Omental fat pad (tissue), 4 donors: ENCODE measurements at places on chromosomes 3 and 15.

GRCh38 chr15:69718916-69719315 lies 266.3 kb downstream of the RPLP1 start:
- no peak for DNase-seq

- DNase-seq = no peak
Observed at GRCh38 chr3:157274644-157275137, 114.7 kb upstream of the CCNL1 start.

GRCh38 chr15:42408178-42408577 lies 48.9 kb downstream of the CAPN3 start:
- no peak for DNase-seq

DNA sequence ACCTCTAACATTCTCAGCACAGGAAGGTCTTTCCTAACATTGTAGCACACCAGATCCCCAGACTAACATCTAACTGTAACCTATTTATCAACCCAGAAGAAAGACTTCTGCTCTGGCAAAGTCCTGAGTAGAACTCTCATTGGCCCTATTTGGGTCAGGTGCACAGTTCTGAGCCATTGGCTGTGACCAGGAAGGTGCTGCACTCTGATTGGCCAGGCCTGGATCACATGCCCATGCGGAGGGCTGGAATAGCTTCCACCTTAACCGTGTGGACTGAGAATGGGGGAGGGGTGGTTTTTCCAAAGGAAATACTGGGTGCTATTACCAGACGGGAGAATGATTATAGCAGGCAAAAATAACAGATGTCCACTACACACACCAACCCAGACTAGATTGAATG lies 11.5 kb downstream of the FEZF2 start:
- no peak for DNase-seq

- no peak for DNase-seq
Observed at GRCh38 chr3:12875857-12876836, 34.8 kb upstream of the RPL32 start.

DNA sequence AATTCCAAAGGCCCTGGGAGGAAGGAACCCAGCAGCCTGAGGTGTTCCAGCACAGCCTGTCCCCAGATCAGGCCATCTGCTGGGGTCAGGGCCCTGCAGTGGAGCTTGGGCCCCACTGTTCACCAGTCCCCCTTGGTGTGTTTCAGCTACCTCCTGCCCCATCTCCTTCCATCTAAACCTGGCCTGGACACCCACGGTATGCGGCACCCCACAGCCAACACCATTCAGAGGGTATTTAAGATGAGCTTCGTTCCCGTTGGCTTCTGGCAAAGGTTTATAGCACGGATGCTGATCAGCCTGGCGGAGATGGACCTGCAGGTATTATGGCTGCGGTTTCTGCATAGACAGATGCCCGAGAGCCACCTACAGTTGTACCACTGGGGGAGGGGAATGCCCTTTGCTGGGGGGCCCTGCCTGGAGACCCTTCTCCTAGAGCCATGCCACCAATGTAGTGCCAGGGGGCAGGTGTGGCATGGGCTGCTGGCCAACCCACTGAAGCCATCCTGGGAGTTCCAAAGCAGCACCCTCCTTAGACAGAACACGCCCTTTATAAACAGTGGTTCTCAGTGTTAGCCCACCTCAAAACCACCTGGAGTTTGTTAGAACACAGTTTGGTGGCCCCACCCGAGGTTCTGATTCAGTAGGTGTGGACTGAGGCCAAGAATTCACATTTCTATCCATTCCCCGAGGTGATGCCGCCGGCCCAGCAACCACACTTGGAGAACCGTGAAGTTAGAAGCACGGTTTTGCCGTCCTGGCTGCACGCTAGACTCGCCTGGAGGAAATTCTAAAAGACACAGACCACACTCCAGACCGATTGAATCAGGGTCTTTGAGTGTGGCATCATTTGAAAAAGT lies 126.9 kb downstream of the LRRK1 start:
- DNase-seq = peak; percentile 18

DNA sequence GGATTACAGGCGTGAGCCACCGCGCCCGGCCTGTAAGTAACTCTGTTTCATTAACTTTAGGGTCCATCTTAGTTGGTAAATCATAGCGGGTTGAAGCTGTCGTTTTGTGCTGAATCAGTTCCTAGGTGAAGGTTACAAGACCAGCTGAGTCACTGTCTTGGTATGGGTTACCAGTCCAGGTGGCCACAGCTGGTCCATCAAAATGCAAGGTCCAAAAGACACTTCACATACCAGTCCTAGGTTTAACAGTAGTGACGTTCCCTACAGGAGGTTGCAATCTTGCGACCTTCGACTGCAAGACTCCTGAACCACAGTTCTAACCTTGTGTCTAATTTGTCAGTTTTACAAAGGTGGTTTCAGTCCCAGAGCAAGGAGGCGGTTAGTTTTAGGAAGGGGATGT lies 160.1 kb upstream of the ATP10A start:
- no peak for DNase-seq

GRCh38 chr15:61537337-61537736 lies 308.2 kb upstream of the RORA start:
- no peak for DNase-seq

GRCh38 chr15:100207053-100207452 lies 134.7 kb downstream of the ADAMTS17 start:
- no peak for DNase-seq

DNA sequence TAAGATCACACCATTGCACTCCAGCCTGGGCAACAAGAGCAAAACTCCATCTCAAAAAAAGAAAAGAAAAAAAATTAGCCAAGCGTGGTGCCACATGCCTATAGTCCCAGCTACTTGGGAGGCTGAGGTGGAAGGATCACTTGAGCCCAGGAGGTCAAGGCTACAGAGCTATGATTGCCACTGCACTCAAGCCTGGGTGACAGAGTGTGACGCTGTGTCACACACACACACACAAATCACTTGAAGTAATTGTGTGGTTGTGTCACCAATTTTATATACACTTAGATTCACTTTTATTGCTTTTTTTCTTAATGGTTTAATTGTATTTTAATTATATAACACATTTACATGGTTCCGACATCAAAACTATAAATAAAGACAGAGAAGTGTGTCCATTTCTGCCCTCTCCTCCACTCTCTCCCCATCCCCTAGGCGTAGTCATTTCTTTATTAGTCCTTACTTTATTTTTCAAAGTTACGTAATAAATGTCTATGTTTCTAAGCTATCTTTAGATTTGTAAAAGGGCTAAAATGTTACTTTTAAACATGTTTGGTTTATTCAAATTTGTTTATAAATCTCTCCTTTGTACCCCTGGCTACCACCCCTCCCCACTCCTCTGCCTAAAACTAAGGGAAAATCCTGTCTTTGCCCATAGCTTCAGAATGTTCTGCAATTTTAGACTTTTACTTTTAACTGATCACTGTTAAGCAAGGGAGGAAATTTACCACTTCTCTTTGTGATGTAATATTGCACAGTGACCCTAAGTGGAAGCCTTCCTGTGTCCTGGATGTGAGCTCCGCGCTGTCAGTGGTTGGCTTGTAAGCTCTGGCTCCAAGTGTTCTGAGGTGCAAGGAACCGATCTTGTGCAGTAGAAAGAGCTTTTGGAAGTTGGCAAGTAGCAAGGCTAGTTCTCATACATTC lies 10.8 kb upstream of the VILL start:
- DNase-seq = no peak

DNA sequence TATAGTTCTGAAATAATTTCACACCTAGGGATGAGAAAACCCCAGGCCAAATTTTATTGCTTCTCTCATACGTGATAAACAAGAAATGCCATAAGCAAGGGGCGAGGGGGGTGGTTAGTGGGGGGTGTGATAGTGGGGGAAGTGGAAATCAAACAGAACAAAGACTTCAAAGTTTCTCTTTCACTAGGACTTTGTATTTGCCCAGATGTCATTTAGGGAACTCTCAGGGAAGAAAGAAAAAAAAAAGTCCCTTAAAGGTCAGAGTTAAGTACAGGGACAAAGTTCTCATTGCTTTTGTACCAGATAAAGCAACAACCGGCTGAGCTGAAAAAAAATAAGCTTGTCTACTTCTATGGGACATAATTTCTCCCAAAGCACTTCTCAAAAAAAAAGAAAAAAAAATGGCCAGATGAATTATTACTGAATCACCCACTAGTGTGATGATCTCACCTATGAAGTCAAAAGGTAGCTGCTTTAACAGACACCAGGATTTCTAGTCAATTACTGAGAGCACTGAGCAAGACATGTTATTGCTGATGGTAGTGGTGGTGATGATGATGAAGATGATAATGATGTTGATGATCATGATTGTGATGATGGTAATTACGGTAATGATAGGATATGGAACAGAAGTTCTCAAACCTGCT lies 56.2 kb downstream of the FHIT start:
- no peak for DNase-seq

DNA sequence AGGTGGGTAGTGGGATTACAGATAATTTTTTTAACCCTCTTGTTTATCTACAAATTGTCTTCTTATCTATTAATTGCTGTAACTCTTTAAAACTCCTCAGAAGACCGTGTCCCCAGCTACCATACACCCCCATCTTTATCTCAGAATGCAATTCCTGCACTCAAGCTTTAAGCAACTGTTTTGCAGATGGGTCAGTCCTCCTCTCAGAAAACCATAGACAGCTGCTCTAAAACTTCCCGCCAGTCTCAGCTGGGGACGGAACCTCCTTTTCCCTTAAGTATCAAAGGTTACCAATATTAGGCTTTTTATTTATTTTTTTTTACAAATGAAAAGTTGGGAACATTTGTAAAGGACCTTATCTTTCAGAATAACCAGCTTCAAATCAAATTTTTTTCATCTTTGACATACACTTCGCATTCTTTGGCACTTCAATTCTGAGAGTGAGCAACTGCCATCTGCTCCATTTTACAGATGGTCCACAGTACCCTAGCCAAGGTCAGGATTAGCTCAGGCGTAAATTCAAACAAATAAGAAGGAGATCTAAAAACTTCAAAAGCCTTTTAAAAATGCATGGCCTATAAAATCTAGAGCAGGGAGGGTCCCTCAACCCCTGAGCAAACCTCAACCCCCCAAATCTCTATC lies 1.3 kb downstream of the GATM start:
- DNase-seq = no peak

DNA sequence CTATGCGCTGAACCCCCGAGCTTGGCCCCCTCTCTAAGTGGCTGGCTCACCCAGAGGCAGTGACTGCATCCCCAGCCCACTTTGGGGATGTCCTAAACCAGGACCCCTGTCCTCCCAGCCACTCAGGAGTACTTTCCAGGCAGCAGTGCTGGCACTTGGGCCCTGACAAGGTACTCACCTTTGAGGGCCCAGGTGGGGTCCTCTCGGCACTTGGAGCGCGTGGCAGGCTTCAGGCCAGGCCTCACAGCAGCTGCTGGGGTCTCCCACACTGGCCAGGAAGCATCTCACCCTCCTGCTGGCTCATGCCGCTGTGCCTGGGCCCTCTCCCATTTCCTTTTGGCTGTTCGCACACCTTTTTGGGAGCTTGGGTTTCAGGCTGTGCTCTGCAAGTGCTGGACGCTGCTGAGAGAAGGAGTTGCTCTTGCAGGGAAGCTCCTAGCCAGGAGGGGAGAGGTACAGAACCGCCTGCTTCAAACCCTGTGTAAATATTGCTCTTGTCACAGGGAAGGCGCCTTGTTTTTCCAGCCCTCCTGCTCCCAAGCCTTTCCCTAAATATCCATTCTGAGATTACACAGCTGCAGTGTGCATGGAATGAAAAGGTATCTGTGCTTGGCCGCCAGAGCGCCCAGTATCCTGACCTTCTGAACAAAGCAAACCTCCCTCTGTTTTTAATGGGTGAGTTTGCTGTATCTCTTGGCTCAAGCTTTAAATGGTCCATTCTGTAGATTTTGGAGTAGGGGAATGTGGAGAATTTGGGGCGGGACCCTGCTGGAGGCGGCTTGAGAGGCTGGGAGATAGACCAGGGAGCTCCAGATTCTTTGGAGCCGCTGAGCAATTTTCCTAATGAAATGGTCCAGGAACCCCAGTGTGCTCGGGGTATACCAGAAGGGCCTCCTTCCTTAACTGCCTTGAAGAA lies 45.6 kb downstream of the DNASE1L3 start:
- no peak for DNase-seq

GRCh38 chr15:80825361-80826030 lies 46.3 kb downstream of the CEMIP start:
- DNase-seq = no peak

- DNase-seq = no peak
Observed at GRCh38 chr3:27729325-27729724, 7.2 kb upstream of the EOMES start.

DNA sequence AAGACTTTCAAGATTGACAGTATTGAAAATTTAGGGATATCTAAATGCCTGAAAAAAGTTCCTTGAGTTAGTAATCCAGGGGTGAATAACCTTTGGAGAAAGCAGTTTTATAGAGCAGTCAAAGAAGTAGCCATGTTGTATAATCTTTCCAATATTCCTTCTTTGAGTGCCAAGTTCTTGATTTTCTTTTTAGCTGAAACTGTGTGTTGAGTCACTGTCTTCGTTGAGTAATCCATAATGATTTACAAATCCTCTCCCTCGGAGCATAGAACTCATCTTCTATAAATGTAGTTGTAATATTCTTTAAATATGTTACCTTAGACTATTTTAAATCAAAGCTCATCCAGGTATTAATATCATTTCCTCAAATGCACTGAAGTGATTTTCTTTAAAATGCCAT lies 135.2 kb downstream of the BBX start:
- no peak for DNase-seq

DNA sequence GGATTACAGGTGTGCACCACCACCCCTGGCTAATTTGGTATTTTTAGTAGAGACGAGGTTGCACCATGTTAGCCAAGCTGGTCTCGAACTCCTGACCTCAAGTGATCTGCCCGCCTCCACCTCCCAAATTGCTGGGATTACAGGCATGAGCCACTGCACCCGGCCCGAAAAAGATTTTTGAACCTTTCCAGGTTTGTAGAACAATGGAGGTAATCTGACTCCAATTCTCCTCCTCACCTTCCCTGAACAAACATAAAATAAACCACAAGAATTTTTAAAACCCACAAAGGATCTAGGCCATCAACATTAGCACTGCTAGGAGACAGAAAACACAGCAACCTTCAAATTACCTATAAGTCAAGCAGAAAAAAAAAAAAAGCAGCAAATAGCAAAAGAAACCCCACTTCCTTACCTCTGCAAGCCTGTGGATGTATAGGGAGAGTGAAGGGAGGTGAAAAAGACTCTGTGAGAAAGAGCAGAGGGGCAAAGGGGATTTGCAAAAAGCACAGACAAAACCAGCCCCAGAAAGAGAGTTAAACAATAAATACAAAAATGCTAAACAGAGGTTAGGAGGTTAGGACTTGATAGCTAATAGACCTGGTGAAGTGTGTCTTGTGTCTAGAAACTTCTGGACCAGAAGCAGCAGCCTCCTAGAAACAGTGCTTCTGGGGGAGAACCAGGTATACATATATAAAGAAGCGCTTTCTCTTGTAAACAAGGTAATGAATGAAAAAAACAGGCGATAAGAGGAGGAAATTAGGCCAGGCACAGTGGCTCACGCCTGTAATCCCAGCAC lies 32.1 kb downstream of the TFDP2 start:
- DNase-seq = no peak

DNA sequence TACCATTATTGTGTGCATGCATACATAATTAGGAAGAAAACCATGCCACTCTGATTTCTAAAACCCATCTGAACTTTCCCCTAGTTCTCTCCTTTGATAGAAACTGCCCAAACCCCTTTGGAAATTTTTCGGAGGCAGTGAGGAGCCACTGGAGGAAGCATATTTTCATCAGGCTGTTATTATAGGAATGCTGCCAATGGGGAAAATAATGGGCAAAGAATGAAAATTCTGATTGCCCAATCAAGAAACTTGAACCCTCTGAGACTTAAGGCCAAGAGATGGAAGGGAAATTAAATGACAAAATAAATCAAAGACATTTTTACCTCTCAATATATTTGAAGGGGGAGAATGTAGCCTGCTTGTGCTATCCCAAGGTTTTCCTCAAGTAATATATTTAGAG lies 376.0 kb upstream of the PDZRN3 start:
- DNase-seq = no peak
